ENCODE measurements at places on chromosomes 2 and 18.

GRCh38 chr2:147845411-147845971, 662 bp downstream of the ACVR2A start:
- DNase-seq = no peak

DNA sequence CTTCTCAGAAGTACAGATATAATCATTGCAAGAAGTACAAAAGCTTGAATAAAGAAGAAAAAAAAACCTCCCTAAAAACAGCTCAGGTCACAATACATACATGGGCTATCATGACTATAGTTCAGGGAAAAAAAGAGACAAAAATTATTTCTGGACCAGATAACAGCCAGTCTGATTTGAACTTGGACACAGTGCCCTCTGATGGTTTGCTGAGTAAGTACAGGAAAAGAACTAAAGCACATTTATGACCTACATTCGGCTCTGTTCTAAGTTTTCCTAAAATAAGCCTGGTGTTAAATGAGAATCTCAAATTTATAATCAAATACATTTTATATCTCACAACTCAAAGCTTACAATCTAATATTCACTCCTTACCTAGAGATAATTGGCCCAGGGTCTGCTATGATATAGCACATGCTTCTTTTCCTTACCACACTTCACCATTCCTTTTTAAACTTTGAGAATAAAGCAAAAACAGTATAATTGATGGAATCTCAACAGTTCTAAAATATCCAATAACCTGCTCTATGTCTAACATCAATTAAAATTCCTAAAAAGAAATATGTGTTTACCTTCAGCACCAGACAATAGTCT, 81.1 kb downstream of the RAPH1 start:
- DNase-seq = no peak

- DNase-seq = no peak
These were observed 90.6 kb downstream of the SLC4A3 start for GRCh38 chr2:219718066-219718465.

DNA sequence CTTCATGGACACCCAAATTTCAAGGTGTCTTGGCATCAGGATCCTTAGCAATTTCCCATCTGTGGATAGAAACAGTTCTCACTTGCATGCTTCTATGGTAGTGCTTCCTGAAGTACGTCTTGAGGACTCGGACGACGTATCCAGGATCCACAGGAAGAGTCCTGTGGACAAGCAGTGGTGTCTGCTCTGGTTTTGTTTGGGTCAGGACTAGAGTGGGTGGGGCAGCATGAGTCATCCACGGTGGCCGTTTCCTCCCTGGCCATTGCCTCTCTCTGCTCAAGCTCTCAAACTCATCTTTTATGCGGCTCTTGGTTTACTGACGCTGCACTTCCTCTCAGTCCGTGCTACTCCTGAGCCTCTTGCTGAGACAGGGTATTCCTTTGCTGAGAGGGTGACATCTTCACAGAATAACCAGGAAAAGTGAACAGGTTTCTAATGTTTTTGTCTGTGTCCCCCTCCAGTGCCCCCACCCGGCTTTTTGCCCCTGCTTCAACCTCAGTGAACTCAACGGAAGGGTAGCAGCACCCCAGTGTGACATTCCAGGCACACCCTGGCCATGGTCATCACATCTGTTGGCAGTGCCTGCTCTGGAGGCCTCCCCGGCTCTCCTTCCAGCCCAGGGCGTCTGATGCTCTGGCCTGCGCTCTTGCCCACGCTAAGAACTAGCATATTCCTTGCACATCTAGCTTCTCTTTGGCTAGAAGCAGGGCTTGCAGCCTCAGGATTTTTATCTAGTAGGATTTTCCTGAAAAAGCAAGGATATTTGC, 62.2 kb downstream of the ARMC9 start:
- no peak for DNase-seq

All from caudate nucleus (tissue), 63 donors.